Stimulated activated CD4-positive, alpha-beta T cell treated with anti-CD3 and anti-CD28 coated beads, Interleukin-1b, Interleukin-23, amount 100 ng/mL, for 1 hour (primary cell): ENCODE measurements at places on chromosomes 7 and 10.

GRCh38 chr7:116938678-116939077 lies 14.6 kb upstream of the ST7 start:
- DNase-seq = no peak

DNA sequence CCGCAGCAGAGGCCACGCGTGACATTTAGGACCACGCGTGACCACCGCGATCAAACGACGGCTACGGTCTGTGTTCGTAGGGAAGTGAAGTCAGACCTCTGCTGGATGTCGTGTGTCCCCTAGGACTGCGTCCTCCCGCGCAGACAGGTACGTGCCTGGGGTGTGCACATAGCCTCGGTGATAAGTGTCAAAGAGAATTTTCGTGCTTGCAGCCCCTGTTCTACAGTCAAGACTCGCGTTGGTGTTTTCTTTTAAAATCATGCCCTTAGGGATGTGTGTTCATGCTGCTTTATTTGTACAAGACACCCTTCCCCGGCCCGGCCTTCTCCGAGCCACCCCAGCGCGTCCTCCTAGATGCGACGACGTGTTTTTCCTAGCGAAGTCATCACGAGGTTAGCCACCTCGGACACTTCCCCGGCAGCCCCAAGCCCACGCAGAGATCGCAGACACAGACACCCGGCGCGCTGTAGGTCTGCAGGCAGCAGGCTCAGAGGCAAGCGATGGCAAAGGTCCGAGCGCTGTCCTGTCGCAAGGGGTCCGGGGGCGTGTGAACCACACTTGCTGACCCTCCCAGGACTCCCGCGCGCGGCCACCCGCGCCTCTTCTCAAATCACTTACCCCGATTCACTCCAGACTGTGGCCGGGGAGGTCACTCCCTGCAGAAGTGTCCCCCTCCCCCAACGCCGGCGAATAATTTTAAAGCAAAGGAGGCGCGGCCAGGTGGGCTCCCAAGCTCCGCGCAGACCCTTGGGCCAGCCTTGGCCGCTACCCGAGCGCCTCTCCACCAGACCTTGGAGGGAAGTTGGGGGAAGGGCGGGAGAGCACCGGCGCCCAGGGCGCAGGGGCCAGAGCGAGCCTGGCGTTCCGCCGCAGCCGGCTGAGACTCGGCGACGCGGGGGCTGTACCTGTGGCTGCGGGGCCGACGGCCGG lies 552 bp downstream of the MKX start:
- DNase-seq = no peak

- no peak for DNase-seq
These were observed 80.9 kb upstream of the TFEC start for GRCh38 chr7:116111475-116111874.

- no peak for DNase-seq
These were observed 548.4 kb downstream of the CNTNAP2 start for GRCh38 chr7:146665023-146665422.
